ACHN (cell line): ENCODE measurements at places on chromosomes 16 and 17.

- DNase-seq, result no peak
Measured at GRCh38 chr17:22268214-22268911, 576.0 kb downstream of the KCNJ18 start.

DNA sequence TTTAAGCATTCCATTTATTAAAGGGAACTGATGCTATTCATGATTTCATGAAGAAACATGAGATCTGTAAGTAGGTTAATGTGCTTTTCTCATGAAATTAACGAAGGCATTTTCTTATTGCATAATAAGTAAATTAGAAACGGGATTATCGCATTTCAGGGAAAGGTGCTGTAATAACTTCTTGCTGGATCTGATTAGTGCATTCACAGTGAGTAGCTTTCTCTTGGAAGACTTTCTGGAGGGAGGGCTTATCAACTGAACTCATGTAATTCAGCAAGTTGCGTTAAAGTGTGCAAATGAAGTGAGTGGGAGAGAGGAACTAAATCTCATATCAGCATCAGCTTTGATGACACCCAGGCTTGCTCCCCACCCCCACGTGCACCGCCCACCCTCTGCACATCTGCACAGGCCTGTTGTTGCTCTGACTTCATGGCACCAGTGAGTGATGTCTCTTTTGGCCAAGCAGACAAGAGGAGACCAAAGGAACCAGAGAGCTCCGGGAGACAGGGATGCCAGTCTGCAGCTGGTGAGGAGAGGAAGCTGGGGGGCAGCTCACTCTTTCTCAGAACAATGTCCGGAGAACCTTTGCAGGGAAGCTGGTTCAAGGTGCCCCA, 26.3 kb upstream of the GAS7 start:
- DNase-seq, result no peak

DNA sequence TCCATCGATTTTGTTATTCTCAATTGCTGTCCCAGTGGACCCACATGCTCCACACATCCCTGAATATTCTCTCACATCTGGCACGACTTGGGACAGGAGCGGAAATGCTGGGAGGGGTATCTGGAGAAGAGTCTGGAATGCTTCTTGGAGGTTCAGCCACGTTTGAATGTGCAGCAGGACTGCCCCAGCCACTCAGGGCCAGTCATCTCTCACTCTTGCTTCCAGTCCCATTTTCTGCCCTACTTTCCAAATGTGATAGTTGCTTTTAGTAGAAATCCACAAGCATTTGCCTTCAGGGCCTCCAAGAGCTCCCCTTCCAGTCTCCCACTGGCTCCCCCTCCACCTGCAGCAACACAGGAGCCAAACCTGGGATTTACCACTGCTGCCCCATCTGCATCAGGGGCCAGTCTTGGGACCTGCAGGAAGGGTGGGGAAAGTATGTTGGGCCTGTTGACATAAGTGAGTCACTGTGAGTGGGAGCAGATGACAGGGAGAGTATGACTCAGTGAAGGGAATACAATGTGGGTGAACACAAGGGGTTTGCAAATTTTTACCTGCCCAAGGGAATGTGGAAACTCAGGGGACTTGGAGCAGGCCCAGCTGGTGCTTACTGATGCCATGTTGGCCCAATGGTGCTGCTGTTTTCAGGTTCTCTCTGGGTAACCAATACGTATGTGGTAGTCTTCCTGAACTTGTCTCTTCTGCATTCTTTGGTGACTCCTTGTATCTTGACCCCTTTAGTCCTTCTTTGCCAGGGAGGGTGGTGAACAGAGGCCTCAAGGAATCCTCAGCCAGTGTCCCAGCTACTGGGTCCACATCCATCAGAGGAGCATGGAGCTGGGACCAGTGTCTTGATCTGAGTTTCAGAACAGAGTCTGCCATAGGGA, 78.8 kb upstream of the CRHR1 start:
- peak; percentile 11 for DNase-seq

- peak; percentile 98 for DNase-seq
Measured at GRCh38 chr16:66511602-66512271, 38.2 kb downstream of the TK2 start.

DNA sequence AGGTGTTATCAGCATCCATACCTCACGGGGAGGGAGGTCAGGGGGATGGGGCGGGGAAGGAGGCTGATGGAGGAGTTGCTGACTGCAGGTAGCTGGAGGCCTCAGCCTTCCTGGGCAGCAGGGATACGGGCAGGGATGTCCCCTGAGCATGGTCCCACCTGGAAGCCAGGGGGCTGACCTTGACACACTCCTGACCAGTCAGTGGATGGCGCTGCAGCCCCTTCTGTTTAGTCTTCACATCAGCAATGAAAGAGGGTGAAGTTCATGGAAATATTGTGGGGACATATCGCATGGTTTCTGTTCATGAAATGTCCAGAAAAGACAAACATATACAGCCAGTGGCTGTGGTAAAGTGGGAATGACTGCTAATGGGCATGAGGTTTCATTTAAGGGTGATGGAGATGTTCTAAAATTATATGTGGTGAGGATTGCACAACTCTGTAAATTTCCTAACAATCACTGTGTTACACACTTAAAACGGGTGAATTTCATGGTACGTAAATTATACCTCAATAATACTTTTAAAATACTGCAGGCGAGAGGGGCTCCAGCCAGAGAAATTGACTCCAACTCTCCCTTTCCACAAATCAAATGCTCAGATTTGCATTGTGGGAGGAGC, 489.6 kb downstream of the CDH13 start:
- DNase-seq, result no peak

GRCh38 chr17:37466471-37466870, 23.2 kb upstream of the DUSP14 start:
- no peak for DNase-seq

- DNase-seq, result no peak
Measured at GRCh38 chr16:89798832-89799370, 17.5 kb downstream of the FANCA start.
